IPS-NIHi11 (cell line): ENCODE measurements at places on chromosomes 7 and 10.

DNA sequence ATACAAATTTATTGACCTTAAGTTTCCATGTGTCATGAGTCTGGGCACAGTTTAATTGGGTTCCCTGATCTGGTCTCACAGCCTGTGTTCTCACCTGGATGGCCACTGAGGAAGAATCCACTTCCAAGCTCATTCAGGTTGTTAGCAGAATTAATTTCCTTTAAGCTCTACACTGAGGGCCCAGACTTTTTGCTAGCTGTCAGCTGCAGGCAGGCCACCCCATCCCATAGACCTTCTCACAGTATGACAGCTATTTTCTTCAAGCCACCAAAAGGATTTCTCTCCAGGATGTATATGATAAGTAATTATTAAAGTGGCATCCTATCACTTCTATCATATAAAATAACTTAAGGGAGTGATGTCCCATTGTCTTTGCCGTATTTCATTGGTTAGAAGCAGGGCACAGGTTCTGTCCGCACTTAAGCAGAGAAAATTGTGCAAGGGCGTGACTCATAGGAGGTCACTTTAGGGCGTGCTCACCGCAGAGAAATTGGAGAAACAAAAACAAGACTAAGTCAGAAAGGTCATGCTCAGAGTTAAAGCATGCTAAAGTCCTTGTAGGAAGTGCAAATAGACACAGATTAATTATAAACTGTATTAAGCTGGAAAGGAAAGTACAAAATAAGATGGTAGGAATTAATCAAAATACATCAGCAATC lies 109.9 kb downstream of the AHR start:
- no peak for DNase-seq

- DNase-seq: no peak
These were observed 155.2 kb downstream of the LCOR start for GRCh38 chr10:96987141-96987841.

DNA sequence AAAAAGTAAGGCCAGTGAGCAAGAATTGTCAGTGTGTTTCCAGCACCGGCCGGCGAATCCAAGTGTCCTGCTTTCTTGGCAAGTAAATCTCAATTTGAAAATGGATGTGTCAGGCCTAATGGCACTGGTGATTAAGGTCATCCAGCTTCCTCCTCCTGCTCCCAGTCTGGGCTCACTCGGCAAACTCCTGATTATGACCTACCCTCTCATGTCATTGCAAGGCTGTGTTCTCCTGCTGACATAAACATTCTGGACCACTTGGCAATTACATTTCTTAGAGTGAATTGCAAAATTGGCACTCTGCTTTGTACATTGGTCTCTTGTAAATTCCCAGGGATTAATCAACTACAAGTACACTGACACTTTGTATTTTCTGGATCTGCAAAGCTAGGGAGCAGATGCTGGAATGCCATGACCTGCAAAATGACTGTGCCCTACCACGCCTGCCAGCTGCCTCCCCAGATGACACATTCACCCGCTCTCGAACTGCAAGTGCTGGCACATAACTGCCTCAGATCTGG lies 473.8 kb downstream of the KIF20B start:
- no peak for DNase-seq

GRCh38 chr10:113958631-113959382 lies 84.9 kb upstream of the ADRB1 start:
- peak; percentile 53 for DNase-seq

- no peak for DNase-seq
These were observed 21.5 kb downstream of the CLDN12 start for GRCh38 chr7:90424720-90425119.

DNA sequence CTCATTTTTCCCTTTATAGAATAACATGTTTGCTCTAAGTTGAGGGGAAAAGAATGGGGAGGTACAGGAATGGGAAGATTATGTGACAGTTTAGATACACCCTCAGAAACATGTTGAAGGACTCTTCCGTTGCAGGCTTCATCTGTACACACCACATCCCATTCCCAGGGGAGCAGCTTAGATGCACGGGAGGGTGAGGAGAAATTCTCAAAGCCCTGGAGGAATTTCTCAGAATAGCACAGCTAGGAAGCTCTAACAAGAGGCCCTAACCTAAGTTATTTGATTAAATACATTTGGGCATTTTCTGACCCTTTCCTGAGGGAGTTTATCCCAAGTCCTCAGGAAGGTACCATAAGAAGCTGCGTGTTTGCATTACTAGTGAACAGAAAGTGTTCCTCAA lies 660.2 kb upstream of the IGFBP3 start:
- DNase-seq: no peak

DNA sequence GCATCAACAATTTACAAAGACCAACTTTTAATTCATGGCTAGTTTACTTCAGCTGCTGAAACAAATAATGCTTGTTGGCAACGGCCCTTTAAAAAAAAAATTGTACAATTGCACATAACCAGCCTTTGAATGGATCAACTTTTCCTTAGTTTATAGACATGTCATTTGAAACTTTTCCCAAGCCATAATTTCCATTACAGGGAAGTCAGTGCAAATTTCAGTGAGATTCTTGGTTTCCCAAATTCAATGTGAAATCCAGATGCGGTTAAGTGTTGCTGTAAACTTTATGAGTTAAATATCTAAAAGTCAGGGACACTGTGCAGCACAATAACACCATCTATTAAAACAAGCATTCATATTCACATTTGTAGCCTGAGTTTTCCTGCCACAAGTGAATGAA lies 182.2 kb downstream of the JAZF1 start:
- no peak for DNase-seq

GRCh38 chr7:130614449-130614848 lies 54.1 kb downstream of the COPG2 start:
- no peak for DNase-seq

- DNase-seq: no peak
These were observed 9.1 kb downstream of the MDFIC start for GRCh38 chr7:114930829-114931655.

- no peak for DNase-seq
These were observed 25.7 kb upstream of the C1GALT1 start for GRCh38 chr7:7156663-7157062.
